ENCODE measurements at places on chromosomes 2 and 18. TPM values are rescaled to one million over a fixed set of nuclear protein-coding genes. Genes with fewer than 3 reads are reported as not detected.

Gene GPR35
- 2.1 TPM for total RNA-seq

Gene C2orf15
- 0.30 TPM for total RNA-seq

Gene STRN
- total RNA-seq = 49.7 TPM

Gene KCMF1
- total RNA-seq = 94.3 TPM

Gene PELI1
- total RNA-seq = 8.2 TPM

Gene ACVR1C
- 0.32 TPM for total RNA-seq

Gene SIX3
- not detected for total RNA-seq

Gene OXER1
- 0.74 TPM for total RNA-seq

Gene TET3
- 3.3 TPM for total RNA-seq

Gene SCTR
- total RNA-seq = 1.0 TPM

Gene SCYGR2
- total RNA-seq = not detected

Gene TSN
- 38.1 TPM for total RNA-seq

Gene ZNF396
- total RNA-seq = 0.62 TPM

Gene TUBA3E
- total RNA-seq = 60.2 TPM

Gene UGT1A8
- total RNA-seq = not detected

Gene FKBP7
- total RNA-seq = 8.8 TPM

Gene KCNIP3
- 5.3 TPM for total RNA-seq

Gene CNGA3
- total RNA-seq = not detected

Gene RAB6C
- total RNA-seq = 0.25 TPM

Gene CAPN14
- total RNA-seq = 0.42 TPM

Gene KRCC1
- total RNA-seq = 24.1 TPM

Gene ACMSD
- total RNA-seq = not detected

Gene GPR75
- total RNA-seq = 0.50 TPM

Gene PRKAG3
- total RNA-seq = 0.12 TPM

Gene MC5R
- total RNA-seq = not detected

Gene TMEM178A
- 3.2 TPM for total RNA-seq

Gene LRRC30
- not detected for total RNA-seq

Gene TBC1D8
- total RNA-seq = 47.8 TPM

Gene MALL
- 12.0 TPM for total RNA-seq

Gene CCDC121
- 6.5 TPM for total RNA-seq

Gene CCL20
- total RNA-seq = not detected

Gene HOXD8
- total RNA-seq = 0.92 TPM

Gene RAD51AP2
- total RNA-seq = 0.10 TPM

Gene LRP2
- 2.0 TPM for total RNA-seq

Gene TUBA4B
- not detected for total RNA-seq
